NCI-H2029 treated with DMSO at 0.1 percent for 48 hours (cell line): ENCODE measurements at places on chromosomes 11 and 22.

- DNase-seq: no peak
These were observed 4.2 kb upstream of the PIM3 start for GRCh38 chr22:49956418-49956770.

DNA sequence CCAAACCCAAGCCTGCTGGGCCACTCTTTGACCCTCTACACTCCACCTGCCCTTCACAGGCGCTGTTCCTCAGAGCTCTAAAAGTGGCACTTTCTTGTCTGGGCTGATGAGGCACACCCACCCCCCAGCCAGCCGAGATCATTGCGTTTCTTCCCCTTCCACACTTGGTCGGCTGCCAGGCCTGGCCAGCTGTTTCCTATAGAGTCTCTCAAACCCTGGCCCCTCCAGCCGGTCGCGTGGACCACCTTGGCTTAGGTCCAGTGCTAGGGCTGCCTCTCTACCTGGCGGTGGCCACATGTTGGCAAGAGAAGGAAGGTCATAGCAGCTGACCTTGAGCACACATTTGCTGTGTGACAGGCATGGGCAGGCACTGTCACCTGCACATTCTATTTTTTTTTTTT, 60.6 kb downstream of the PPP6R2 start:
- no peak for DNase-seq

DNA sequence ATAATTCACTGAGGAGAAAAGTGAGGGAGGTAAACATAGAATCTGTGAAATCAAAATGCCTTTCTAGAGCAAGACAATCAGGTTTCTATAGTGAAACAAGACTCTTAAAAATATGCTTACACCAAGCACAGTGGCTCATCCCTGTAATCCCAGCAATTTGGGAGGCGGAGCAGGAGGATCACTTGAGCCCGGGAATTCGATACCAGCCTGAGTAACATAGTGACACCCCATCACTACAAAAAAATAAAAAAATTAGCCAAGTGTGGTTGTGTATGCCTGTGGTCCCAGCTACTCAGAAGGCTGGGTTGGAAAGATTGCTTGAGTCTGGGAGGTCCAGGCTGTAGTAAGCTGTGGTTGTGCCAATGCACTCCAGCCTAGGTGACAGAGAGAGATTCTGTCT, 43.2 kb upstream of the ME3 start:
- DNase-seq: no peak

DNA sequence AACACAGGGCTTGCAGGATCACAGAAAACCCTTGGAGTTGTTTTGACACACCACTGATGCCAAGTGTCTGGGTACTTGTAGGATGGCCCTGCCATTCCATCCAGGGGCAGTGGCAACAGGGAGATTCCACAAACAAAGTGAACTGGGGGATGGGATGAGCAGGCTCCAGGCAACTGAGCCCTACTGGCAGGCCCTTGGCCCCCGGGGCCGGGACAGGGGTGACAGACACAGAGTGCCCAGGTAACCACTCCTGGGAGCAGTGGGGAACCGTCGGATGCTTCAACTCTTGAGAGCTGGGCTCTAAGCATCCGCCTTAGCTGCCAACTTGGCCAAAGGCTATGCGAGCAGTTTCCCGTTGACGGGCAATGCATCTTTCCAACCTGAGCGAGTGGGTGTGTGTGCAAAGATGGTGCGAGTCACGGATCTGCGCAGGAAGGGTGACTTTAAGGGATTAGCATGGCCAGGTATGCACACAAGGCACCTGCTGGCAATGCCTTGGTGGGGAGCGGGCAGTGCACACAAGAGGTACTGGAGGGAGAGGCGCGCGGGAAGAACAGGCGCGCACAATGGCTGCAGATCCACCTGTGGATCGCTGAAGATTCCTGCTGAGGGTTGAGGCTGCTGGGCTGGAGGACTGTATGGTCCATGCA, 83.1 kb upstream of the PRODH start:
- no peak for DNase-seq

DNA sequence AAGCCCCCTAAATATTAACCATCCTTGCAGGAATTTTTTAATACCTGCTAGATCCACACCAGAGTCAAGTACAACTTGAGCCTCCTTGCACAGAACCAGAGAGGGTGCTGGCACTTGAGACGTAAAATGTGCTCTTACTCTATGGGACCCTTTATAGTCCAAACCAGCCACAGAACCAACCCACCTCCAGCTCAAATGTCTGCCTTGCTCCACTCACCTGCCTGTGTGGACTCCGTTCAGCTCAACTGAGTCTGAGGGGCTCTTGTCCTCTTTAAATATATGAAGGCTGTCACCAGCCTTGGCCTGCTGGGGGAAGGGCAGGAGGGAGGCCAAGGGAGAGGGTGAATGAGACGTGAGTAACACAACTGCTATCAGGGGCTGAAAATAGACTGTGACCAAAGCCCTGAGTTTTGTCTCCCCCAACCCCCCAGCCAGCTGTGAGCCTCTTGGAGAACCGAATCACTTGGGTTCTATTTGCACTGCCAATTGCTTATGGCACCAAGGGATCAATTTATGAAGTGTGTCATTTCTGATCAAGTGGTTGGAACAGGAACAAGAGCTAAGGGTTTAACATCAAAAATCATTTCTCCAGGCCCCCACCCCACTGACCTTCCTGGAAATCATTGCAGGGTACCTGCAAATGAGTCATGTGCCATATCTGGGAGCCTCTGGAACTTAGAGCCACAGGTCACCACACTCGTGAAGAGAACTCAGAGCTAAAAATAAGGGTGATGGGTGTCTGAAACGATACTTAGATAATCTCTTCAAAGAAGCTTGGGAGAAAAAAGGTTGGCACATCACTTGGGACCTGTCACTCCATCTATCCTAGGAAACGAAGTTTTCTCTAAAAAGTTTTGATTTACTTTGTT, at the start of gene CSRP3:
CSRP3 (minus strand) TSS at position 247 of the 869 bp plus-strand sequence. CDS start 9,535 bp downstream, outside the sequence.
- no peak for DNase-seq

DNA sequence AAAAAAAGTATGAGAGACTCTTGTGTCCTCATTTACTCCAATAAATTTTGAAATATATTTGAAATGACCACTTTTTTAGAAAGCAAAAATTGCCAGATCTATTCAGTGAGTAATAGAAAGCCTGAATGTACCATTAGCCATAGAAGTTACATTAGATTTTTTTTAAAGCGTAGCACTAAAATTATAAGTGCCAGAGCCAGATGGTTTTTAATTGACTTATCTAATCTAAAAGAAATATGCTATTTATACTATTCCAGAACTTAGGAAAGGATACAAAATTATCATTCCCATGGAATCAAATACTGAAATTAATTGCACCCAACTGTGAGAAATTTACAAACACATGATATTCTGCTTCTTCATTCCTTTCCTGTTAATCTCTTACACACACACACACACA, 64.4 kb upstream of the SLC17A6 start:
- DNase-seq: no peak

GRCh38 chr22:20242393-20243175, 25.5 kb downstream of the RTN4R start:
- DNase-seq: no peak

DNA sequence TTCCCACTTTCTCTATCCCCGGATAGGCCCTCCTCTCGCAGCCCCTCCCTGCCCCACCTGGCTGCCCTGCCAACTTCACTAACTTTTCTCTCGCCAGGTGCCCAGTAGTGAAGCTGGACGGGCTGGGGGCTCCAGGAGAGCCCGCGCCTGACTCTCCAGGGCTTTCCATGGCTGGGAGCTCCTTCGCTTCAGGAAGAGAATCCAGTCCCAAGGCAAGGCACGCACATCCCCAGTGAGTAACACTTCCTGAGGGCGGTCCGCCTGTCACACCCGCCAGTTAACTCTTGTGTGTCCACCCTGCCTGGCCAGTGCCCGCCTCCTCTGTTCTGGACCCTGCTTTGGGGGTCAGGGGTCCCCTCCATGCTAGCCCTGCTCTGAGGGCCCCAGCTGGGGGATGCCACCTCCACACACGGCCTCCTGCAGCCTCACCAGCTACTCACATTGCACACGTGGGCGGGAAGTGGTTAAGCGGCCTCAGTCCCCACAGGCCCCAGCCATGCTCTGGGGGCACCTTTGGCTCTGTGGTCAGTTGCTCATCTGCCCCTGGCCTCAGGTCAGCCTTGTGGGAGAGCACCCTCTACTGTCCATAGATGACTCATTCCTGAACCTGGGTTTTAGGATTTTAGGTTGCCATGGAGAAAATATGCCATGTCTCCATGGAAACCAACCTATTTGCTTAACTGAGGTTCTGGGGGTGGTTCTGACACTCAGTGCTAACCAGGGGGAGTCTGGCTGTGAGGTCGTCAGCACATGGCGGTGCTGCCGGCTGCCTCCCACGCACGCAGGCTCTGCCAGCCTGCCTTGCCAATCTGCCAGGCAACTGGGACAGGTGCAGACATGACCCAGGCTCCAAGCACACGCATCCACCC, at the start of gene RIN1:
RIN1 (minus strand) TSS at position 201 of the 869 bp plus-strand sequence; CDS start at position 169, 32 bp downstream.
- no peak for DNase-seq

GRCh38 chr11:96753997-96754396, 364.2 kb downstream of the JRKL start:
- no peak for DNase-seq

DNA sequence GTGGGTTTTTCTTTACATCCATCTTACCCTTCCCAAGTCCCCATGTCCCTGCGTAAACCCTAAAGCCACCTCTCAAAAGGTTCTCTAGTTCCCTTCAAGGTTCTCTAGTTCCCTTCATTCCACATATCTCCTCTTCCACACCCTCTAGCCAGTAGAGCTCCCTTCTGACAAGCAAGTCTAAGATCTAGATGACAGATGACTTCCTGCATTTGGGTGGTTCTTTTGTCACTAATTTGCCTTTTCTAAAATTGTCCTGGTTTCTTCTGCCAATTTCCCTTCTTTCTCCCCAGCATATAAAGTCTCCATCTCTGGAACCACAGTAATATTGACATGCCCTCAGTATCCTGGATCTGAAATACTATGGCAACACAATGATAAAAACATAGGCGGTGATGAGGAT, 7.8 kb downstream of the CD3E start:
- DNase-seq: no peak

GRCh38 chr11:16813126-16813525, 74.7 kb downstream of the C11orf58 start:
- no peak for DNase-seq

DNA sequence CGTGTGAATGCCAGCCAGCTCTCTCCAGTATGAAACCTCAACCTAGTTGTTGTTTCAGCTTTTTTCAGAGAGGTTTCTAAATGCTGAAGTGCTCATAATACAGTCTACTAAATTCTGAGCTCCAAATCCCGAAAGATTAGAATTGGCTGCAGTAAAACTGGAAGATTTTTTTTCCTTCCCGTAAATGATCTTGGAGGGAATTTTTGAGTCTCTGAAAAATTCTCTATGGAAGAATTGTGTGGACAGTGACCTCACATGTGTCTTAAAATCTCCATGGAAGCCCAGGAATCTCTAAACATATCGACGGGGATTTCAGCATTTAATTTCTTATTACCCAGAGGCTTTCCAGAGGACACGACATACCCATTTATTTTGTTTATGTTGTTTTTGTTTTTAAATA, 1499.2 kb downstream of the LRRC4C start:
- no peak for DNase-seq

DNA sequence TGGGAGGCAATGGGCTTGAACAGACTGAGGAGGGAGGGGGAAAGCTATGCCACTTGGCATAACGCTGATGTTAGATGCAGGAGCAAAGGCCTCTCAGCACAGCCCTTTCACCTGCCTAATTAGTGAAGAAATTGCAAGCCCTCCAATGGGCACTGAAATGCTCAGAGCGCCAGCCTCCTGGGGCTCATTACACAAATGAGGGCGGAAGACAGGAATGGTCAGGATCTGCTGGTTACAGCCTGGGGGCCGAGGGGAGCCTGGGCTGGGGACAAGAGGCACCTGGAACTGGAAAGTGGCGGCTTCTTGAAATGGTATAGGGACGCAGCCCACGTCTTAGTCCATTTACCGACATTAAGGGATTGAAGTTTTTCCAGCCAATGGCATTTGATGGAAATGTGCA, 50.2 kb upstream of the PLET1 start:
- DNase-seq: no peak

- DNase-seq: no peak
These were observed 58.2 kb downstream of the MYEOV start for GRCh38 chr11:69352166-69352565.

DNA sequence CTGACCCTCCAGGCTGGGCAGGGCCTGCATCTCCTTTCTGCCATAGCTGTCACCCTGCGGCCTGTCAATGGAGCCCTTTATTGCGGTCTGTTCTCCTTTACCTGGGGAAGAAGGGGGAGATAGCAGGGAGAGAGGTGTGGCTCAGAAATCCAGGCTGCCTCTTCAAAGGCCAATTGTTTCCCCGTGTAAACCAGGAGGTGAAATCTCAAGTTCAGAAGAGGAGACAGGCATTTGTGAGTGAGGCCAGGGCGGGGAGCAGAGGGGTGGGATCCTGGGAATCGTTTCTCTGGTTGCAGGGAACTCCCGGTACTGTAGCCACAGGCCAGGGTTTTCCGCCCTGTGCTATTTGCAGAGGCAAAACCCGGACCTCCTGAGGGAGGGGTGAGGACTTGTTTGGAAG, 9.1 kb downstream of the DCPS start:
- DNase-seq: no peak

GRCh38 chr11:131463649-131464425, 93.4 kb downstream of the NTM start:
- no peak for DNase-seq

- DNase-seq: no peak
These were observed 1.2 kb downstream of the GLB1L3 start for GRCh38 chr11:134277183-134278001.

- DNase-seq: no peak
These were observed 29.9 kb upstream of the MOB2 start for GRCh38 chr11:1516273-1517067.

- DNase-seq: no peak
These were observed 8.3 kb downstream of the CD81 start for GRCh38 chr11:2385156-2386151.

DNA sequence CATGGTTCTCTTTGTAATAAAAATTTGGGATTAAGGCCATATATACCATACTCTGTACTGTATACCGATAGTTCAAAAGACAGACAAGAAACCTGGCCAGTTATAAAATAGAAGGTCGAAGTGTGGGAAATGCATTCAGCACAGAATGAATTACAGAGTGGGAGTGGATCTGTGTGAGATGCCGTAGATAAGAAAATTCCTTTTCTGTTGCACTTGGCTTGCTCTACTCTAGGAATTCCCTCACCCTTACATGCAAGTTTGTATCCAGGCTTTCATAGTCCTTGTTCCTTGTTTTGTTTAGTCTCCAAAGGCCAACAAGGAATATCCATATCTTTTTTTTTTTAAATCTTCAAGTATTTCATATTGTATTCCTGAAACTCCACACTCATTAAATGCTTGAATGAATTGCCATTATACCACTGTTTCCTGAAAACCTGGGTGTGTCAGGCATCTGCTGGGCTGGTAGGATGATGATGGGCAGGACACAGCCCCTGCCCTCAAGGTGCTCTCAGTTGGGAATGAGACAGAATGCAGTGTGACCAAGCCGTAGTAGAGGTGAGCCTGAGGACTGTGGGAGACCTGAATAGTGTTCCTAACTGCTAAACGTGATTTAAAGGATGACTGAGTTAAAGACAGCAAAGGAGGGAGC, 53.5 kb downstream of the TEAD1 start:
- DNase-seq: no peak

DNA sequence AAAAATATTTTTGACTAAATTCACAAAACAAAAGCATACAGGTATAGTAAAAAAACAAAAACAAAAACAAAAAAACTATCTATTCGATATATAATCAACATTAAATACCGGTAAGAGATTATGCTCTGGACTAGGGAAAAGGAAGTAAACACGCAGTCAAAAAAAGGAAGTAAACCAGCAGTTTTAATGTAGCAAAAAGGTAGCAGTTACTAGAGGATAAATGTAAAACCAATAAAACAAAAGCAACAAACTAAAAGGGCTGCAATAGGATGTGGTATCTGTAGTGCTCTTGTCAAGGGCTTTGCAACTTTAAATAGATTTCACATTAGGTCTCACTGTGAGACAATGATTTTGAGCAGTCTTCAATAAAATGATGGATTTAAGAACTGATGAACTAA, 2.4 kb downstream of the TRIM22 start:
- no peak for DNase-seq
